ENCODE measurements at places on chromosomes 5 and 9. TPM values are rescaled to one million over a fixed set of nuclear protein-coding genes. Genes with fewer than 3 reads are reported as not detected.

SLC45A2 gene
- 0.23 TPM for total RNA-seq

CEP120 gene
- 46.8 TPM for total RNA-seq

IFNA2 gene
- total RNA-seq = not detected

TMEM232 gene
- 39.9 TPM for total RNA-seq

NIPAL4 gene
- 0.23 TPM for total RNA-seq

GPRIN1 gene
- 67.8 TPM for total RNA-seq

STING1 gene
- total RNA-seq = 9.9 TPM

OTP gene
- total RNA-seq = 3.2 TPM

HDHD3 gene
- total RNA-seq = 10.8 TPM

PCDHGB4 gene
- 14.8 TPM for total RNA-seq

ANKRD20A1 gene
- 19.4 TPM for total RNA-seq

CYFIP2 gene
- total RNA-seq = 123 TPM

FEM1C gene
- total RNA-seq = 55.4 TPM

MSX2 gene
- 0.69 TPM for total RNA-seq

CENPP gene
- total RNA-seq = 6.5 TPM

LHX6 gene
- total RNA-seq = 22.1 TPM

Measured in diencephalon (tissue), 1 donor.